Activated gamma-delta T cell treated with anti-CD3 and anti-CD28 coated beads, Interleukin-2, amount 50 U/mL, for 16 hours (primary cell): ENCODE measurements at places on chromosomes 3 and 15.

DNA sequence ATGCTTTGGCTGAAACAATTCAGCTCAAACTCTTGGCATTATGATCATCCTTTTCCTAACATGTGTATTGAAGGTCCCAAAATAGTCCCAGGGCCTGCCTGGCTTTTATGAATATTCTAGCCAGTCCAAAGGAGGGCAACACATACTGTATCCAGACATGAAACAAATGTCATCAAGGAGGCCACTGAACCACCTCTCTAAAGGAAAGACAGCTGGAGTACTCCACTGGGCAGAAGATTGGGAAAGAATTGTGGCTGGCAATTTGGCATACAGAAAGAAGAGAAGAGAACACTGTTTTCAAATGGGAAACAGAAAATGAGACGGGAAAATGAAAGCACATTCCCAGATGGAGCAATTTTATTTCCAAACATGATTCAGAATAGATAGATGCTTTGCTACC lies 80.6 kb downstream of the NCEH1 start:
- DNase-seq, result no peak

DNA sequence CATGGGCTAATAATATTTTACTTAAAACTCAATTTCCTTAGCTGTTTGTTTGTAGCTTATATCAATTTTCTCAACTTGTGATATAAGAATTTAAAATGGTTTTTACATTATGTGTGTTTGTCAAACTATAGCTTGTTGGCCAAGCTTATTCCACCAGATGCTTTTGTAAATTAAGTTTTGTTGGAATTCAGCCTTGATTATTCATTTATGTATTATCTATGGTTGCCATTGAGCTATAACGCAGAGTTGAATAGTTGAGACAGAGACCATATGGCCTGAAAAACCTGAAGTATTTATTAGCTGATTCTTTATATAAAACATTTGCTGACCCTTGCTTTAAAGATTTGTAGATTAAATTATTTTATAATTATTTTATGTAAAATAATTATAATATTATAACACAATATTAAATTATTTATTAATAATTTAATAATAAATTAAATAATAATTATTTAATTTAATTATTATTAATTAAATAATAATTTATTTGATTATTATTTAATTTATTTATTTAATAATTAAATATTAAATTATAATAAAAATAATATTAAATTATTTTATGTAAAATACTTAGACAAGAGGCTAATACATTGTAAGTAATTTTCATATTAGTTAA lies 779.6 kb upstream of the NECTIN3 start:
- no peak for DNase-seq

DNA sequence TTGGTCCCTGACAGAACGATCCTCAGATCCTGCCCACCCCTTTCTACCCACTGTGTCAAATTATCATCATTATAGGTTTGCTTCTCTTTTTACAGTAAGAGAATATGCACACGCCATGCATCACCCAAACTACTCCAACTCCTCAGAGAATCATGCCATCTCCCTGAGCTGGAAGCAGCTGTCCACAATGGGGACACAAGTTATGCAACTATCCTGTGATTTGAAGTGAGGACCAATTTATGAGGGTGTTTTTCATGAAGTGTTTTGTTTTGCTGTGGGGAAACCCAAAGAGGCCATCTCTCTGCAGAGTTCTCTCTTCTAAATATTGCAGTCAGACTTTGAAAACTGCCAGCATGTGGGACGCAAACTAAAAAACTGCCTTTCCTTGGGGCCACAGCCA lies 35.8 kb upstream of the TNFSF10 start:
- DNase-seq, result no peak

- DNase-seq, result no peak
Observed at GRCh38 chr3:62161371-62161770, 212.0 kb downstream of the FEZF2 start.

DNA sequence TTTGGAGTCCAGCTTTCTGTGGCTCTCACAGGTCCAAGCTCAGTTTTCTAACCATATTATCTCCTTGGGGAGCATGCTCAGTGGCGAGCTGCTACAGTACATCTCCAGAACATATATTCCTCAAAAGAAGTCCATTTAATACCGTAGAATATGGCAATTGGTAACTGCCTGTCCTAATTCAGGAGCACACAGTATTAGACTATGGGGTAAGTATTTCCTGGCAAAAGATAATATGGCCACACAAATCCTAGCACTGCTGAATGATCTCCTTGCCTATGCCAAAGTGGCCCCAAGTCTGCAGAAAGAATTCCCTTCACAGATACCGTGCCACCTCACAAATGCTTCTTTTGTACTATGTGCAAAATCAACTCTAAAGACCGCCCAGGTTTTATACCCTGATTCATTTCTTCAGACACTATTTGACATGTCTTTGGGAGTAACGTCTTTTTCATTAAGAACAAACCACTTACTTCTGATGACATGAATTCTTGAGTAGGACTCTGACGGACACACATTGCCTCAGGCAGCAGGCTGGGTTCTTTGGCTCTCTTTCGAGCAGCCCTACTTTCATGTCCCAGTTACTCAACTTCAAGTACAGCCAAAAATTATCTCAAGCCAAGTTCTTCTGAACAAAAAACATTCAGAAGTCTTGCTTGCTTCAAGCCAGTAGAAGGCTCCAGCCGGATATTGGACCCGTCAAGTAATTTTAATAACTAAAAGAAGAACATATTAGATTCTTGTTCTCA lies 368.3 kb upstream of the DCBLD2 start:
- no peak for DNase-seq

DNA sequence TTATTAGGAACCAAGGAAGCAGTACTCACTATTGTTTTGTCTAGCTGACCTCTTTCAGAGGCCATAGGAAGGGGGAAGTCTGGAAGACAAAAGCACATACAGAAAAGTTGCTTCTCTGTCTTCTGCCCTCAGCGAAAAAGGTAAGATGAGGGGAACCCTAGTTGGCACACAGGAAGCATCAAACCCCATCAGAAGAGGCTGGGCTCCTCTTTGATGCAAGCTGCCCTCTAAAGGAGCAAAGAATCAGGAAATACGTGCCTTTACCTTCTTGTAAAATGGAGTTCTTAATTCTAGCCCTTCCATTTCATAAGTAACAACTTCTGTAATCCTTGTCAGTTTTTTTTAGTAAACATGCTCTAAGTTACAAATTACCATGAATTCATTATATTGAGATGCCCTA lies 12.5 kb downstream of the SPINK8 start:
- DNase-seq, result no peak

- no peak for DNase-seq
Observed at GRCh38 chr3:33447958-33448357, 7.8 kb upstream of the UBP1 start.

DNA sequence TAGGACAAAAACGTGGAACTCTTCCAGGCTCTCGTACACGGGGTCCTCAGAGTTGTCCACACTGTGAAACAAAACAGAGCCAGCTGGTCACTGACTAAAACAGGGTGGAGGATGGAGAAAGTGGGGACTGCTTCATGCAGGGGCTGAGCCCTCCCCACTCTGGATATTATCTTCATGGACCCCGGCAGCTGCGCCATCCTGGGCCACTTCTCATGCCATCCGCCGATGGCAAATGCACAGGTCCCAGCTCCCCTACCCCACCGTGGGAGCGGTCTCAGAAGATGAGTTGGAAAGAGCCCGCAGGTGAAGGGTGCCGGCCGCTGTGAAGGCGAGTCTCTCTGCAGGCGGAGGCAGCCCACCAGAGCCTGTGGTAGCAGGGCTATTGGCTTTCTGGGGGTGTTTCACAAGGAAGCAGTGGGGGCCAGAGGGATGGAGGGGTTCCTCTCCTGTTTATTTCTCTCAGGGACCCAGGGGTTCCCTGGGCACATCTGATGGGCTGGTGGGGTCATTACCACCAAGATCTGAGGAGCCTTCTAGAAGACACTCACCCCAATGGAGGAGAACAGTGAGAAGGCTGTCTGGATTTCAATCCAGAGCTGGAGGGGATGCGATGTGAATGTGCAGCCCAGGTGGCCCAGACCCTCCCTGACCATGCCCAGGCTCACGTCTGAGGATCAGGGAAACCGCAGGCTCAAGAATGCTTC lies 177.3 kb downstream of the KLF13 start:
- no peak for DNase-seq

DNA sequence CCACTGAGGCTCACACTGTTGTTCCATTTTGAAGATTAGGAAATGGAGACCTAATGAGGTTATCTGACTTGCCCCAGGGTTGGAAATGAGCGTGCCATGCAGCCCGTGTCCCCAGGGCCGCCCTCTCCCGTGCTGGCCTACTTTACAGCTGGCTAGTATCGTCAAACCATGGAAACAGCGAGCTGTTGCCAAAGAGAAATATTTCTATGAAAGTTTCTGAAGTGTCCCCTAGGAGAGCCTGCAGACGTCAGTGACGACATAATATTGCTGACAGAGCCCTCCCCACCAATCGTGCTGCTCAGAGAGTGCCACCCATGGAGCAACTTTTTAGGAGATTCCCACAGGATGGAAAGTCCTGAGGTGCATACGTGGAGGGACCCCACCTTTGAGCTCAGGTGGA lies 11.2 kb upstream of the FAM174B start:
- DNase-seq, result no peak

DNA sequence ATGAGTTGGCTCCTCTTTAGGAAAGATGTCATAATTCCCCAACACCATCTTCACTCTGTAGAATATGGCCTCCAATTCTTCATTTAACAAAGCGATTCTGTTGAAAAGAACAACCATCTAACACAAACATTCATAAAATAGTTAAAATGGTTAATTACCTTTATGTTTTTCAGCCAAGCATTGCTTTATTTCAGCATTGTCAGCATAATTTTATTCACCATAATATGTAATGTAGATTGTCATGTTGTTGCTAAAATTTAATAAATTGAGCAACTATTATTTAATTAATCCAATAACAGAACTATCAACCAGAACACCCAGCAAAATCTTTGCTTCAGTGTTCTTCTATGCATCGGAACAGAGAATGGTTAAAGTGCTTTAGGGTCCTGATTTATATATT lies 46.2 kb upstream of the EPHA3 start:
- no peak for DNase-seq

DNA sequence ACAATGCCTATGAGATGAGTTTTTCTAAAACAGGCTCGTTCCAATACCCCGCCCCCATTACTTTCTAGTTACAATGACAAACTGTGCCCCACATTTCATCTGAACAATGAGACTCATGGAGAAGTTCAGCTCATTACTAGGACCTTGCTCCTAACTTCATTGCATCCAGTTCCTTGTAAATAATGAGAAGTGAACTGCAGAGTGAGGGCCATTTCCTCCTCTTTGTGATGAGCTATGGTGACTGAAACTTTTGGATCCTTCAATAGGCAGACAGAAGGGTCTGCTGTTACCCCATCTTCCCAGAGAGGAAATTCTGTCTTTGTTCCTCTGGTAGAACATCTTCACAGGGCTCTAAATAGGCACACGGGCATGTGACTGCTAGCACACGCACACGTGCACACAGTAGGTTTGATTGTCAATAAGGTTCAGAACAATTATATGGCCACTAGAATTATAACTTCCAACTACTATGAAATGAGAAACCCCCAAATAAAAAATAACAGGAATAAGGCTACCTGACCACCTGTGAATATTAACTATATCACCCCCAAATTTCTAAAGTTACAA lies 51.8 kb downstream of the SERP1 start:
- DNase-seq, result no peak

GRCh38 chr3:141275973-141276372 lies 44.3 kb downstream of the PXYLP1 start:
- no peak for DNase-seq

DNA sequence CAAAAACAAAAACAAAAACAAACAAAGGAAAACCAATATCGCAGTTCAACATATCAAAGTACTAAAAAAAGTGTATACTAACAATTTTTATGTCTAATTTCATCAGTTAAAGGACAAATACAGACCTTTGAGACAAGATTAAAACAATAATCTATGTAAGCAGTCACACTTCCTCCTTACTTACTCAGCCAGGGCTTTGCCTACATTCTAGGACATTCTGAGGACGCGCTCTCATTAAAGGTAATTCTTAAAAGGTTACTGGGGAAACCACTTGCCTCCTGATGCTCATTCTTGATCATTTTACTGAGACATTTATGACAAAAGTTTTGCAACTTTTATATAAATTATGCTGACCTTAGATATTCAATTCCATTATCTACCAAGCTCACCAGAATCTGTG lies 93.4 kb downstream of the CBLB start:
- no peak for DNase-seq

- no peak for DNase-seq
Observed at GRCh38 chr15:78623786-78624497, 3.1 kb upstream of the CHRNA3 start.

DNA sequence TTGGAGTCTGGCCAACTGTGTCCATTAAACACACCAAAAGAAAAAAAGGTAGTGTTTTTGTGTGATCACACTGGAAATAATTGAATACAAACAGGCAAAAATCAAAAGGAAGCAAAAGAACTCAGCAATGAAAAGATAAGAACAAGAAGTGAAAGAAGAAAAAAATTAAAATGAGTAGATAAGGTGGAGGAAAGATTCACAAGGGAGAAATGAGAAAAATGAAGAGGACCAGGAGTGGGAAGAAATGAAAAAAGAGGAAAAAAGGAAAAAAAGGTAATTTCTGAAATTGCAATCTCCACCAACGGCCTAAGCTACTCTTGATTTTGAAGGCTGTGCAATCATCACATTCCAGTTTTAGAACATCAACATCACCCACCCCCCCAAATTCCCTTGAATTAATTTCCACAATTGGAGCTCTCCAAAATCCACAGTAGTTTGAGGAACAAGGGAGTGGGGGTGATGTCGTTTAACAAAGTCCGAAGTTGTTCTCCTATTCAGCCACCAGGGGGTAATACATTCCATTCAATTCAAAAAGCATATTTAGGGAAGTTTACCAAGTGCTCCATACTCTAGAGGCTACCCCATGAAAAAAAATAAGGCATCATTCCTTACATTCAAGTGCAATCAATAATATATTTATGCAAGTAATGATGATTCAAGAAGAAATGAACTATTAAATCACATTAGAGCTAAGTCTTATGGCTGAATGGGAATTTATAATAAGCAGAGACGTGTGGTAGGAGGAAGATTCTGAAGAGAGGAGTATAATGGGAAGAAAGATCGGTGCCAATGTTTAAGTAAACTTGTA lies 37.4 kb downstream of the ZNF860 start:
- no peak for DNase-seq

DNA sequence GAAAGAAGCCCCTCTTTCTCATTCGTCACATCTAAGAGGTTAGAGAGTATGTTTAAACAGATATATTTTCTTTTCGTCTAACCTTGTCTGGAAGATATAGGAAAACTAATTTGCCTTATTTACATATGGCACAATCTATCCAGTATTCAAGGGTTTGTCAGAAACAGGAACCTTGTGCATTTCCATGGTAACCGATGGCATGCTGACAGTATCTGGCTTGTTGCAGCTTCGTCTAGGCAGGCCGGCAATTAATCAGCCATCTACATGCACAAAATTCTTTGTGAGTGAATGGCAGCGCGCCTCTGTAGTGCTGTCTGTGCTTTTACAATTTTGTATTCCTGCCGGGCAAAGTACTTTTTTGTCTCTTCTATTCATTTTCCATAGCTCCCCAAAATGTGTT lies 294.0 kb upstream of the SOX2 start:
- DNase-seq, result no peak
